ENCODE measurements at places on chromosomes 13 and 19.
A peak's percentile ranks its signal among the peaks of the same experiment; 100 is the strongest.

GRCh38 chr13:79995334-79995733 is 345.6 kb downstream of the SPRY2 start:
- DNase-seq = no peak

DNA sequence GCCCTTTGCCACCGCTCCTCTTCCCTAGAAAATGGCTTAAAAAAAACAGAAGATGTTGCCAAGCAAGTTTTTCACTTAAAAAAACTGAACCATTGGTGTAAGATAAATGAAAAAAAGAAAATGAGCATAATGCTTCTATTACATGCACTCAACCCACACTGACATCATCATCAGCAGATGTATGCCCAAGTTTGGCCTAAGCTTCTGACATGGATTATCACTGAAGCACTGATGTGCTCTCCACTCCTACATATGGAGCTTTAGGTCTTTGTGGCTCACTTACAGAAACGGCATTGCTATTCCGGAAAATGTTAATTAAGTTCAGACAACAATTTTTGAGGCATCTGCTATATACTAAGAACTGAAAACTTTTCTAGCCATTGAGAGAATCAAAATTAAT is 8.0 kb downstream of the RXFP2 start:
- DNase-seq = no peak

DNA sequence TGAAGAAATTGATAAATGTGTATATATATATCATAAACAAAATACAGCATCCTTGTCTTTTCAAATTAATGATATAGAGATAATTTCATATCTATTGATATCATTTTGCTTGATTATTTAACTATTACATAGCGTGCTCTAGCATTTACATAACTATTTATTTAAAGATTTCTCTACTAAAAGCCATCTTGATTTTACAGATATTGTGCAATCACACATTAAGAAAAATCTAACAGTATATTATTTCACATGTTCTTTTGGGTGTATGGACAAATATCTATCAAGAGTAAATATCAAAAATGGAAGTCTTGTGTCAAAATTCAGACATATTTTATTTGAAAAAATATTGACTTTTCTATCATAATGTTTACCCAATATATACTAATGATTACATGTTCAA is 966.8 kb downstream of the SLITRK5 start:
- DNase-seq = no peak

GRCh38 chr13:43185226-43185625 is 161.8 kb downstream of the DNAJC15 start:
- no peak for DNase-seq

DNA sequence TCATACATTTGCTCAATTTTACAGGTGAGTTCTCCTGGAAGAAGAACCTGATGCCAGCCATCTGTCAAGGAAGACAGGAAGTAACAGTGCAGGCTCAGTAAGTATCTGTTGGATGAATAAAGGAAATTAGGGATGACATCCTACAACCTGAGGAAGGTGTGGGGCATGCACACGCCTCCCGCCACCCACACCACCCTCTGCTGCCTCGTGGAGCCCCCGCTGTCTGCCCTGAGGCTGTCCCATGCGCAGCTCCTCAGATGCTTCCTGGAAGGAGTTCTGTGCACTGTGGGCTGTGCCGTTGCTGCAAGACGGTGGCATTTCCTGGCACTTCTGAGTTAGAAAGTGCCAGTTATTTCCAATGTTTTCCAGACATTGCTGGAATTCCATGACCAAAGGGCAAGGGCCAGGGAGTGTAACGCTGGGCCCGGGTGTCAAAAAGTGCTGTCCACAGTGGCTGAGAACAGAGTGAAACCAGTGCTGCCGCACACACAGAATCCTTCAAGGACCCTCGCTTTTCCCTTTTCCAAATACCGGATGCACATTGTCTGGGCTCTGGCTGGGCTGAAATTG is 4.2 kb upstream of the TEX29 start:
- DNase-seq = no peak

DNA sequence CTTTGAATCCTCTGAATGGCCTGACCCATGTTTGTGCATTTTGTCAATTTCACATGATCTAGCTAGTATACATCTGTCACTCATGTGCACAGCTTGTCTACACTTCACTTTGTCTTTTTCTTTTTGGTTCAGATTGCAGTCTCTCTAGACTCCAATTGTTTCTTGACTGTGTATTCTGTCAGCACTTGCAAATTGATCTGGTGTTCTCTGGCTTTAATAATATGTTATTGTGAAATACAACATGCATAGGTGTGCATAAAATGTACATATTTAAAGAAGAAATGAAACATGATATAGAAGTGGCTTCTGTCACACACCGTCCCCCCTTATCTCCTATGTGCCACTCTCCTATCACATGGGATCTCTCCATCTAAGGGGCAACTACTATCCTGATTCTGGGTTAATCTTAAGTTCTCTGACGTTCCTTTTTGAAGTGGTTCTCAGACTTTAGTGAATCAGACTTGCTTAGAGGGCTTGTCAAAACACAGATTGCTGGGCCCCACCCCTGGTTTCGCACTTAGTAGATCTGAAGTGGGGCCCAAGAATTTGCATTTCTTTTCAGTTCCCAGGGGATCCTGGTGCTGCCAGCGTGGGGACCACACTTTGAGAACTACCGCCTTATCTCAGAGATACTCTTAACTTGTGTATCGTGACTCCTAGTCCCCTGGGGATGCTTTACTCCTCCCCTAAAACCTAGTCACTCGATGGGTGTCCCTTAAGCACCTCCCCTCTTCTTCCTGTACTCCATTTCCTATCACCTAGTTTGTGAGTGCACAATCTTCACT is 5.8 kb downstream of the KRTDAP start:
- DNase-seq = no peak

GRCh38 chr19:19530423-19530804 is 1.7 kb downstream of the YJEFN3 start:
- DNase-seq = no peak

DNA sequence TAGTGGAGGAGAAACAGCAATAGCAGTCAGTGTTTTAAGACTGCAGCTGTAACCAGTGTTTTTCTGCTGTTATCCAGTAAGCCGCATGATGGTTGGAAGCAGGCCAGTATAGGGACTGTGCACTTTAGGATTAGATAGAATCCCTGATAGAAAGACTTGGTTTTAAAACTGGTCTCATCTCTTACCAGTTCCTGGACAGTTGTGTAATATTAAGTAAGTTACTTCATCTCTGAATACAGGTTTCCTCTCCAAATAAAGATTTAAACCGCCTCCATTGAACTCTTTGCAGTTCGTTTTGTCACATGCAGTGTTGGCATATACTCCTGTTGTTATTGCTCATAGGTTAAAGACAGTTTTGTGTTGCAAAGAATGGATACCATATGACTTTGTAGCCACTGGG is 25.6 kb downstream of the URI1 start:
- no peak for DNase-seq

DNA sequence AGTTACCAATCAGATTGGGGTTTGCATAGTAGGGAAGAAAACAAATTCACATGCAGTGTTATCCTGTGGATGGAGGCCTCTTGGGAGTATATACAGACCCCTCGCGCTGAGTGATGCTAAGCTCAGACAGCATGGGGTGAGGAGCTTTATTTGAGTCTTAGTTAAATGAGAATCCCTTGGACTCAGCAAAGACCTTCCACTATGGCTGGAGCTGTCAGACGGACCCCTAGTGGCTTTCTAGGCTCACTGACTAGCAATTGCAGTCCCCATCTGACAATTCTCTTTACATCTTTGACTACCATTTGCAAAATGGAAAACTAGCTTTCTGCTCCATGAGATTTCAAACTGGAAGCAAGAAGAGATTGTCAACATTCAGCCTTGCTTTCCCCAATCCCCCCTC is 90.4 kb downstream of the STOML3 start:
- no peak for DNase-seq

GRCh38 chr19:58317476-58318072 is 9.2 kb upstream of the ZSCAN22 start:
- no peak for DNase-seq

GRCh38 chr19:34300380-34300779 is 46.0 kb downstream of the GARRE1 start:
- no peak for DNase-seq

DNA sequence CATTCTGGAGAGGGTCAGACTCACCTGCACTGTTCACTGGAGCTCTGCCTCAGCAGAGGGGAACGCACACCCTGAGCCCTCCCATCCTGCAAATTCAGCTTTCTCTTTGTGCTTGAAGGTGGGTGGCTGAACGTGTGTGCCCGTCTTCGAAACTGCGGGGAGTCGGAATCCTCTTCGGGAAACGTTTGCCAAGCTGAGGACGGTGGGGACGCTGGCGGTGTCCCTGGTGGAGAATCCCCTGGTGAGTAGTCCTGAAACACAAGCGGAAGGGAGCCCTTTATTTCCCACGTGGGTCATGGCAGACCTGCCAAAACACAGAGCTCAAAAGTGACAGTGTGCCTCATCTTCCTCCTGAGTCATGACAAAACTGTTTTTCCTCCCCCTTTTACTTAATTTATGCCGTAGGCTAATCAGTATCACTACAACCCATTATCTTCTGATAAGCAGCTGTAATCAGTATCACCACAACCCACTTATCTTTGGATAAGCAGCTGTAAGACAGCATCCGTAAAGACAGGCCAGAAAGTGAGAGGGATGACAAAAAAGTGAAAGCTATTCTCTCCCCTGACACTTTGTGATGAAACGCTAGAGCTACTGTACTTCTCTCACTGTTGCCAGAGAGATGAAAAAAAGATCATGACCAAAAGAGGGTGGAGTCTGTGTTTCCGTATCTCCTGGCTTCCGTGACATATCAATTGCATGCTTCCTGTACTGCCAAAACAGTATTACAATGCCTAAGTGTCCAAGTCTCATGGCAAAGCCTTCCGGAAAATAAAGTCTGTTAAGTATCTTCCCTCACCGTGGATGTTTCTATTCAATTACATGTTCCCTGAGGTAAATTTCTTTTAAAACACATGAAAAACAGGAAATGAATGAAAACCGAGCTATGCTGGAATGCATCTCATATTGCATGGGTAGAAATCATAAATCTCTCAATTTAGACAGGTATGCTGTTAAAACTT is 155.5 kb downstream of the TBC1D4 start:
- no peak for DNase-seq

GRCh38 chr13:45446181-45446580 is 18.6 kb upstream of the COG3 start:
- DNase-seq = no peak

- no peak for DNase-seq
Measured at GRCh38 chr19:47762615-47763308, 15.7 kb upstream of the SELENOW start.

DNA sequence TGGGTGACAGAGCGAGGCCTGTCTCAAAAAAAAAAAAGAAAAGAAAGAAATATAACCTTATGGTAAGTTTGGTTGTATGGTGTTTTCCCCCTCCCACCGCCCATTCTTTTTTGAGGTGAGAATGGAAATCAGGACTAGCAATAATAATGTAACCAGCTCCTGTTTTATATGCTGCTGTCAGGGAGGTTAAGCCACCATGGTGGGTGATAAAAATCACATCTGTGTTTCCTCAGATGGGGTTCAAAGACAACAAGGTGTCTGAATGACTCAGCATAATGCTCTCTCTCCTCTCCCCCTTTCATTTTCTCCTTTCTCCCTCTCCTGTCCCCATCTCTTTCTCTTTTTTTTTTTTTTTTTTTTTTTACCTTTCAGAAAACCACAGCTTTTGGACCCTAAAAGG is 28.3 kb upstream of the GARRE1 start:
- DNase-seq = no peak

DNA sequence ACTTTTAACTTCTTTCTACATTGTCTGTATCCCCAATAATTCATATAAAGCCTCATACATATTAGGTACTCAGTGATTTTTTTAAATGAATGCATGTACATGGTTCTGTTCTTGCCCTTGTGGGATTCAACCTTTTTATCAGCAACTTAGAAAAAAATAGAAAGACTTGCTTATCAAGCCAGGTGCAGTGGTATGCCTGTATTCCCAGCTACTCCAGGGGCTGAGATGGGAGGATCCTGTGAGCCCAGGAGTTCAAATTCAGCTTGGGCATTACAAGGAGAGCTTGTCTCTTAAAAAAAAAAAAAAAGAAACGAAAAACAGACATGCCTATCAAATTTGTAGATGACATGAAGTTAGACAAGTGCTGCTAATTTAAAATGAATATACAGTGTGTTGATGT is 54.2 kb upstream of the MYCBP2 start:
- DNase-seq = no peak

GRCh38 chr19:45473682-45474605 is 6.1 kb downstream of the FOSB start:
- DNase-seq = no peak

GRCh38 chr19:44574186-44574950 is 39.0 kb upstream of the IGSF23 start:
- DNase-seq = no peak

GRCh38 chr19:41883821-41884733 is 1.1 kb downstream of the ARHGEF1 start:
- DNase-seq = peak; percentile 84

GRCh38 chr13:52399708-52400107 is 6.3 kb downstream of the THSD1 start:
- no peak for DNase-seq

GRCh38 chr19:688214-688613 is 7.0 kb downstream of the PRSS57 start:
- DNase-seq = no peak

- no peak for DNase-seq
Measured at GRCh38 chr19:16714702-16715287, 4.9 kb upstream of the NWD1 start.

- no peak for DNase-seq
Measured at GRCh38 chr13:101116826-101117225, 299.5 kb downstream of the NALCN start.

GRCh38 chr19:49808711-49809159 is 4.4 kb downstream of the FUZ start:
- peak; percentile 92 for DNase-seq

- no peak for DNase-seq
Measured at GRCh38 chr19:30634131-30634830, 262.1 kb downstream of the ZNF536 start.

- DNase-seq = no peak
Measured at GRCh38 chr19:38204096-38204495, 19.9 kb downstream of the DPF1 start.

GRCh38 chr13:113849981-113850721 is 13.7 kb downstream of the GAS6 start:
- DNase-seq = no peak

- no peak for DNase-seq
Measured at GRCh38 chr13:97477844-97478243, 43.9 kb downstream of the RAP2A start.

GRCh38 chr13:105370011-105370650 is 1165.3 kb downstream of the EFNB2 start:
- no peak for DNase-seq

- no peak for DNase-seq
Measured at GRCh38 chr13:65149687-65150086, 2080.4 kb downstream of the PCDH9 start.

- no peak for DNase-seq
Measured at GRCh38 chr13:39578821-39579291, 24.1 kb downstream of the LHFPL6 start.

GRCh38 chr19:53878776-53879139 is 3.2 kb upstream of the PRKCG start:
- no peak for DNase-seq

GRCh38 chr13:59890054-59890453 is 273.7 kb downstream of the DIAPH3 start:
- no peak for DNase-seq

GRCh38 chr19:2289714-2290435 is 7.9 kb upstream of the PEAK3 start:
- no peak for DNase-seq

Data from NCI-H187 treated with DMSO at 0.1 percent for 48 hours (cell line).